Activated CD4-positive, alpha-beta T cell treated with anti-CD3 and anti-CD28 coated beads, Interleukin-2, amount 50 U/mL, for 1 hour (primary cell): ENCODE measurements at places on chromosomes 4 and X.

- no peak for DNase-seq
Observed at GRCh38 chrX:15345976-15346375, 10.7 kb upstream of the PIGA start.

DNA sequence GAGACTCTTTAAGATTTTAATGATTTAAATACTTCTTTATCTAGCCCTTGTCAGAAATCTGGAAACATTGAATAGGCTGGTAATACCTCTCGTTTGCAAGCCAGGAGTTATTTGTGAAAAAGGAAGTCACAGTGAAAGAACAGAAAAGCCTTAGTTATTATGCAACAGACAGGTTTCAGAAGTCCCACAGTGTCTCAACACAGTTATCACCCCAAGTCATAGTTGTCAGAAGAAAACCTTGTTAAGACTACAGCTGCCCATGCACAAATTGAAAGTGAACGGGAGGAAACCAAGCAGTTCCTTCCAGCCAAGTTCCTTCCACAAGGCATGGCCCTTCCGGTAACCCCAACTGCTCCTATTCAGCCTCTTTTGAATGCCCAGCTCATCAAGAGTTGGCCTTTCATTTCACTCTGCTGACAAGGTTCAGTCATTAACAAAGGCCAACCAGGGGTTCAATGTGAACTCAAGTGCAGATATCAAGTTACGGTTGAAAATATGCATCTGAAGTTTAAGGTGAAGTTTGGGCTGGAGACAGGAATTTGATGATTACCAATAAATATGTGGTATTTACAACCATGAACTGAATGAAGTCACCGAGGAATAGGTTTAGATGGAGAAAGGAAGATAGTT is 15.6 kb downstream of the ALPK1 start:
- no peak for DNase-seq

DNA sequence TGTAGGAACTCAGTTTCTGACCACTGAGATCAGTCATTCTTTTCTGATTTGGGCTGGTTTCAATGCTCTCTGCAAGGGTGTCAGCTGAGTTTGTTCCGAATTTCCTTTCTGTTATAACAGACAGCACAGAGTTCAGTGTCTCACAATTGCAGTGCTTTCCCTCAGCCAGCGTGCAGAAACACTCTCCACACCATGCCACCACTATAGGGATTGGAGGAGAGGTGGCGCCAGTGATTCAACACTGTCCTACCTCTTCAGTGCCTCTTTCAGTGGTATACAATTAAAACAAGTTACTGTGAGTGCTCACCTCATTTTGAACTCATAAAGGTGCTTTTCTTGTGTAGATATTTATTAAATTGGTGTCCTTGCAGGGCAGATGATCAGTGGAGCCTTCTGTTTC is 413.2 kb upstream of the CXorf51B start:
- DNase-seq = no peak

- no peak for DNase-seq
Observed at GRCh38 chr4:151781026-151781425, 20.2 kb upstream of the GATB start.

DNA sequence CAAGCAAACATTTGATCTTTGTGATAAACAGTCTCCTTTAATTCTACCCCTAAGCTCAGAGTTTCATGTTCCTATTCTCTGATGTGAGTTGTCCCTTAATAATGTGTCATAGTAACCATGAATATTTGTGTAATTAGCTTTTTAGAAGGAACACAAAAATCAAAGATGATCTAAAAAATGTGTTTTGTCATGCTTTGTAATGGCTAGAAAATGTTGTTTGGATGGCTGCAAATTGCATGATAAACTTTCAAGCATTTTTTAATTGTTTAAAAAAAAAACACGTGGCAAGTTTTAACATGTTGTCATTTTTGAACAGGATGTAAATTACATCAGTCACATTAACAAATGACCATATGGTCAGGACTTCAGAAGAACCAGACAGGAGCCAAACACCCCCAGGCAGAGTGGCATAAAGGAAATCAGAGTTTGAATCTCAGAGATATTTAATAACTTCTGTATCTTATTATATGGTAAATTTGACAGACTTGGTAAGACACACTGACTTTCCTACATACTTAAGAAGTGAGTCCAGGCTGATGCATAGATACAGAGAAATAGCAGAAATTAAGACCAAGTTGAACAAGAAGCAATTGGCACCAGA is 223.9 kb upstream of the VEGFC start:
- DNase-seq = no peak

GRCh38 chr4:3026540-3026939 is 47.8 kb downstream of the HTT-AS start:
- DNase-seq = no peak

DNA sequence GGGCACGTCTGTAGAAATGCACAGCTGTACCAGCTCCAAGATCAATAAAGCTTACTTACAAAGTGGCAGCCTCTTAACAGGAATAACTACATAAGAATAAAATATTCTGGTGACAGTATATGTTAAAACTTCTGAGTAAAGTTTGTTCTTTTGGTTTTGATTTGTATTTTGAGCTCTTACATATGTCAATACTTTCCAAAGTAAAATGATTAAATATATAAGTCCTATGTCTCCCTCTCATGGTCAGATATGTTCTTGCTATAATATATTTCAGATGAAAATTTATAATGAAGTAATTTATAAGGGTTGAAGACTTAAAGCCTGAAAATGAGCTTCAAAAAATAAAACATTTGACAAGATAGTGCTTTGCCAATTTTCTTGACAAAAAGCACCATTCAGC is 254.4 kb downstream of the NPFFR2 start:
- no peak for DNase-seq

DNA sequence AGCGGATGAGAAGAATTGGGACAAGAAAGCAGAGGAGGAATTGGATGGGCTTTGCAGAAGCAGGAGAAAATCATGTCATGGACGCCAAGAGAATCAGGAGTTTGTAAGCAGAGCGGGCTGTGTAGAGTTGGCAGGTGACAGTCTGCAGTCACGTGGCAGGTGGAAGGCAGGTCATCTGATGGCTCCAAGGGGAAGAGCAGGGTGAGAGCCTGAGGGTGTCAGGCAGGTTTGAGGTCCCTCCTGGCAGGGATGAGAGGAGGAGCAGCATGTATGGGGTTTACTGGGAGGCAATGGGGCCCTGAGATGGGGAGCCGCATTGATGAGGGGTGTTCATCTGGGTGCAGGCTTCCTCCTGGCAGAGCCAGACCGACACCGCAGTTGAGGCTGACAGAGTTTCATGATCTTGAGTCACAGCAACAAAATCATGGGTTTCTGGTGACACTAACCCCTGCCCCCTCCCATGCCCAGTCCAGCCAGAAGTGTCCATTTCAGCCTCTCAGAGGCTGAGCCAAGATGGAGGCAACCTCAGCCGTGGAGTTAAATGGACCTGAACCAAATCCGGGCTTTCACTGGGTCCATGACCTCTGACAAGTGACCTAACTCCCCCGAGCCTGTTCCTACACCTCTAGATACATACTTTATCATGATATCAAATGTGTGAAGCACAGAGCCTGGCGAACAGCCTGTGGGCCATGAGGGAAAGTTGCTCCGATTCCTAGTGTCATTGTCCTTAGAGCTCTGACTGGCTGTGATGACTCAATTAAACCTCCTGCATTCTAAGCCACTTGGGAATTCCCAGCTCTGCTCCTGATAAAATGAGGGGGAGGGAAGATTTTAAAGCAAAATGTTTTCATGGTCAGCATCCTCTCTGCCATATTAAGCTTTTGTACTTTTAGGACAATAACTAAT is 36.1 kb downstream of the EVC start:
- no peak for DNase-seq

DNA sequence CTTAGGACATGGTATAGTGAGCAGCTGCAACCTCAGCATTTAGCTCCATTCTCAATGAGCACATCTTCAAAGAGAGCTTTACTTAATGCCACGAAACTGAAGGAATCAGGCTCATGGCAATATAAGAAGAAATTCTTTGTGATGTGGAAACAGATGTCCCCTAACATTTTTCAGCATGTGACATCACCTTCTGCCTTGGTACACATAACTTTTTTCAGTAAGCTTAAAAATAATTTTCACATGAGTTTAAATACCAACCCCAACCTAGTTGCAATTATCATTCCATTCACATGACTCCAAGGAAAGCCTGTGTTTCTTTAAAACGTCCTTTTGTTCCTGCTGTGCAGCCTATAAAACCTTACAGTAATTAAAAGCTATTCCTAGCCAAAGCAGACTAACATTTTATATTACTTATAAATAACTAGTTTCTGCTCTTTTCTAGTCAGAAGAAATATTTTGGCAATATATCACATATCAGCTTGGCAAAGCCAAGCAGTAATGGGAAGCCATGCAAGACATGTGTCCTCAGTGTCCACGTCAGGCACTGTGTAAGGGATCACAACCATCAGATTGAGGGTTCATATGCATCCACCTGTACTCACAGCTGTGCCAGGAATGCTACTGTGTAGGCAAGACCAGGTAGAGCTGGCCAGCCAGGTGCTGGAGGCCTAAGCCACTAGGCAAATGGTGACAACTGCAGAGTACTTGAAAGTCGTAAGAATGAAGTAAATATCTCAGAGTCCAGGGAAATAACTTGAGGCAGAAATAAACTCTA is 466.6 kb downstream of the INPP4B start:
- no peak for DNase-seq
